Stimulated activated CD4-positive, alpha-beta T cell treated with anti-CD3 and anti-CD28 coated beads, Interleukin-15, amount 100 ng/mL, for 1 hour (primary cell): ENCODE measurements at places on chromosomes 12 and 14.

DNA sequence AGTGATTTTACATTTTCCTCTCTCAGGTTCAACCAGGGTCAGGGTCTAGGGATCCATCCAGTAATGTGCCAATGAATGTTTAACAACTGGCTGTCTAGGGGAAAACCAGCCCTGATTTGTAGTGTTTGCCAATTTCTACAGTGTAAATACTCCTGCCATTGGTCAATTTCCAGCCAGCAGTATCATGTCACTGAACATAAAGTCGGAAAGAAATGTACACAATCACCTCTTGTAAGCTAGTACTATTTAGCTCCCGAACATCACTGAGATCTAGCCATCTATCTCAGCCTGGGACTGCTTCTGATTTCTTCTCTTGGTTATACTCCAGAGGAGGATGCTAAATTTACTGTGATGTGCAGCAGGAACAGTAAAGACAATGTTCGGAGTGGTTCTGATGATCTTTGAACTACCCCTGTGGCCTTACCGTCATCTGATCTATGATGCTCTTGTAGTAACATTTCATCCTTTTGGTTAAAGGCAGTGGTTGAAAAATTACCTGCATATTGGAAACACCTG is 36.7 kb upstream of the EGLN3 start:
- no peak for DNase-seq

- DNase-seq, result no peak
Measured at GRCh38 chr14:59313658-59314608, 125.5 kb downstream of the DAAM1 start.

GRCh38 chr14:100679707-100680438 is 46.8 kb upstream of the DLK1 start:
- DNase-seq, result no peak

DNA sequence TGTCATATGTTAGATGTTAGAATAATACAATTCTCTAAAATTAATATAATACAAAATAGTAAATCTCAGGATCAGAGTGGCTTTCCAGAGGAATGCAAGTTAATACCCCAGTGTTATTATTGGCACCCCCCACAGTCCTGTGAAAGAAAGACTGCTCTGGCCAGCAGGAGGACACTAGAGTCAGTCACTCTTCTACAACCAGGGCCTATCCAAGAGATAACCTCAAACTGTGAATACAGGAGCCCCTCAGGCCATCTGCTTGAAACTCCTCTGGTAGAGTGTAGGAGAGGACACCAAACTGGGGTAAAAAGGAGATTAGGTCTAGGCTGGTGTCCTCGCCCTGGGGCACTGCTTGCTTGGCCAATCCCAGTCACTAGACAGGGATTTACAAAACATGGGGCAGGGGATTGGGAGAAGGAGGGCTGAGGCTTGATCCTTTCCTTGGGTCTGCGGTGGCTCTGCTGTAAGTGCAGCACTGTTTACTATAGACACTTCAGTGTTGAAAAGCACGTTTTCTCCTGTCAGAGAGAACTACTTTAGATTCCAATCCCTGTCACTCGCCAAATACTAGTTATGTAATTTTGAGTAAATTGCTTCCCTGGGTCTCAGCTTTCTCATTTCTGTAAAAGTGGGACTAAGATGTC is 44.5 kb upstream of the PTPRR start:
- no peak for DNase-seq

GRCh38 chr14:49951691-49952345 is 58.9 kb downstream of the ARF6 start:
- DNase-seq, result no peak

GRCh38 chr12:10101042-10101579 is 2.3 kb upstream of the CLEC1A start:
- DNase-seq, result no peak

- DNase-seq, result no peak
Measured at GRCh38 chr14:94345344-94346064, 22.4 kb upstream of the SERPINA6 start.

GRCh38 chr12:662566-663292 is 516 bp downstream of the NINJ2 start:
- DNase-seq, result no peak

DNA sequence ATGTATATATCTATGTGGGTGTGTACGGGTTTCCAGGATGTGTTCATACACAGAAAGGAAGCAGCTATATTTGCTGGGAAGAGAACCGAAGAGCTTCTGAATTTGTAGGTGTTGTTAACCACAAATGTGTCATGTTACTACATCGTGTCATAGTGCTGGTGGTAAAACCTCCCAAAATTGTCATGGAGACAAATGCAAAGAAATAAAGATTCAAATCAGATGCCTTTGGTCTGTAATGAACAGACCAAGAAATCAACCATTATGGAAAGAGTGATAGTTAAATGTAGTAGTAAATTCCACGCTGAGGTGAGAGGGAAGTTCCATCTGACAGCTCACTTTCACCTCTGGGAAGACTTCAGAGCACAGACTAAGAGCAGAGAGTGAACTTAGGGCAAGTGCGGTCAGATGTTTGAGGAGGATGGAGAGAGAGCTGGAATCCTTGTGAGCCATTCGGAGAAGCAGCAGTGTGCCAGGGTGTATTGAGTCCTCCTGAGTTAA is 487.5 kb downstream of the TMEM121 start:
- DNase-seq, result no peak

DNA sequence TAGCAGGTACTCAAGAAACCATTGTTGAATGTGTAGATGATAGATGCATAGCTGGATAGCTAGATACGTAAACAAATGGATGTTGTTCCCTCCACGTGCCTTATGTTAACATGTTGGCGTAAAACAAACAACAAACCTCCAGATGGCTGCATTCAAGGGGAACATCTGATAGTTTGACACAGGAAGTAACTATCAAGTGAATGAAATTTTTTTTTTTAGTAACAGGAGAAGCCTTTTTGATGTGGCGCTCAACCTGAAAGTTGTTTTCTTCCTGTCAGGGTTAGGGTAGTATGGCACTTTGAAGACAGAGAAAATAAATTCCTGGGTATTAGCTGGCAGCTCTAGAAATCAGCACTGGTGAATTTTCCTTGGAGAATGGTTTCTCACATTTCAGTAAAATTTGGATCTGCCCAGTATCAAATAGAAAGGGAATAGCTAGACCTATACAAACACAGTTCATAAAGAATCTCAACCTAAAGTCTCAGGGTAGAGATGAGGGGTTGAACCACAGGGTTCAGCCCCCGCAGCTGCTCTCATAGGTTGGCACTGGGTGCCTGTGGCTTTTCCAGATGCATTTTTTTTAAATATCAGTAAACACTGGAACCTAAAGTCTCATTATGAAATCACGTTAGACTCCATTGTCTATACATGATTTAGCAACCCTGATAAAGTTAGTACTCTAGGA is 18.8 kb upstream of the RAP1B start:
- no peak for DNase-seq

- DNase-seq, result no peak
Measured at GRCh38 chr14:65002586-65003210, 16.0 kb downstream of the FNTB start.

DNA sequence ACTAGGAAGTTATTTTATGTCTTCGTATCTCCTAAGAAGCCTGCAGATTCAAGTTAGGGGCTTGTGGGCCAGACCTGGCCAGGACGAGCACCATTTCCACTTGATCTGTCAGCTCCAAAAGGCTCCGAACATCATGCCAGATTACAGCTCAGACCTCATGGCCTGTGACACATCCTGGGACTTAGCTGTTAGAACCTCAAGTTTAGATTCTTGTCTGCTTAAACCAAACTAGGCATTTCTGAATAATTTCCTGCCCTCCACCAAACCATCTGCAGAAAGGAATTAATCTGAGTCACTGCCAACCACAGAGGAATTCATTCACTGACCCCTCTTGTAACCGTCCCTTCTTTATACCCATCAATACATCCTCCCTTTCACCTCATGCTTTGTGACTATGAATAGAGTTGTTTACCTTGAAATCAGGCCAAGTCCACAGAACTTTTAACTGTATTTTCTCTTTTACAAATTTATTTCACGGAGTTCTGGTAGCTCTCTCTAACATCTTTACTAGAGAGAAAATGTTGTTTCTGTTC is 120.3 kb downstream of the FBXL14 start:
- no peak for DNase-seq

DNA sequence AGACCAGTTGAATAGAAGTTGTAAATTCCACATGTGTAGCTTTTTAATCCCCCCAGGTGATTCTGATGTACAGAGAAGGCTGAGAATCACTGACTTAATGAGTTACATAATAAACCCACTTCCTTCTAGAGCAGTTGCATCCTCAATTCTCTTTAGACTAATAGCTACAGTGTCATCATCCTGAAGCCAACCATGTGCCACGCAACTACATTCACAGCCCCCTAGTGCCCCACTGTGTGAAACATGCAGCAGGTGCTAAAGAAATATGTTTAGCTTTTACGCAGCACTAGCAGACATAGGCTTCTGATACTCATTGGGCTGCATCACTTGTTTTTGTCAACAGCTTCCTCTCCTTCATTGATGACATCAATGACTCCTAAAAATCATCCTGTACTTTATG is 1168.3 kb downstream of the BCL11B start:
- no peak for DNase-seq

DNA sequence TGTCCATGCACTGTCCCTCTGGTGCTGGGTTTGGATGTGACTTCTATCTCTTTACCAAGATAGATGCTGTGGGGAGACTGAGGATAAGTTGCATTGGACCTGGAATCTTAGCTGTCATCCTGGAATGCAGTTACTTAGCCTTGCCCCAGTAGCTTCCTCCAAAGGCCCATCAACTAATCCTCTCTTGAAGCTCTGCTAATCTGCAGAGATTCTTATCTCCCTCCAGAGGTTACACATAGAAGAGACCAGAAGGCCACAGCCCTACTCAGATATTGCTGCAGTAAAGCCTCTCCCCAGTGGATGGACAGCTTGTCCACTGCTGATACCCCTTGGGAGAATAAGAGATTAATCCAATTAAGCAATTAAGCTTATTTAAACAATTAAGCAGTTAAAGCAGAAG is 867.2 kb downstream of the BCL11B start:
- no peak for DNase-seq

DNA sequence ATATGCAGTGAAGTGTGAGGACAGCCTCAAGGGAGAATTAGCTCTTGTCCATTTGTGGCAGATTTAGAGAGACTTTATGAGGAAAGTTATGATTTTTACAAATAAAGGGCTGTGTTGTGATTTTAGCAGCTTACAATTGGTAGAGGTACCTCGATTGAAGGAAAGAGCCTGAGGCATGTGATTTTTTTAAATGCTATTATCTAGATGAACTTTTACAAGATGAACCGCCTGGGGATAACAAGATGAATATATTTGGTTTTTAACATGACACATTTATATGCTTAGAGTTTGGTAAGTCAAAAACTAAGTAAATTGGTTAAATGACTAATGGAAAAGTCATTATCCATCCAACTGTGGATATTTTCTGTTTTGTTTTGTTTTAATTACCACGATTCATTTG is 52.6 kb downstream of the AEBP2 start:
- DNase-seq, result no peak

DNA sequence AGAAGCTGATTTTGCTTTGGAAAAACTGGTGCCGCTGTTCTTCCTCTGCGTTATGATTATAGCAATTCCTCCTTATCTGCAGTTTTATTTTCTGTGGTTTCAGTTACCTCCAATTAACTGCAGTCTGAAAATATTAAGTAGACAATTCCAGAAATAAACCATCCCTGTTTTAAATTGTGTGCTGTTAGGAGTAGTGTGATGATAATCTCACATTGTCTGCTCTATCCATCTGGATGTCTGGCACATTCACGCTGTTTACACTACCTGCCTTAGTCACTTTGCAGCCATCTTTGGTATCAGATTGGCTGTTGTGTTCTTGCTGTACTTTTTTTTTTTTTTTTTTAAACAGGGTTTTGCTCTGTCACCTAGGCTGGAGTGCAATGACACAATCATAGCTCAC is 141.0 kb downstream of the GRIP1 start:
- DNase-seq, result no peak

GRCh38 chr12:126248871-126249403 is 1183.7 kb downstream of the AACS start:
- no peak for DNase-seq

DNA sequence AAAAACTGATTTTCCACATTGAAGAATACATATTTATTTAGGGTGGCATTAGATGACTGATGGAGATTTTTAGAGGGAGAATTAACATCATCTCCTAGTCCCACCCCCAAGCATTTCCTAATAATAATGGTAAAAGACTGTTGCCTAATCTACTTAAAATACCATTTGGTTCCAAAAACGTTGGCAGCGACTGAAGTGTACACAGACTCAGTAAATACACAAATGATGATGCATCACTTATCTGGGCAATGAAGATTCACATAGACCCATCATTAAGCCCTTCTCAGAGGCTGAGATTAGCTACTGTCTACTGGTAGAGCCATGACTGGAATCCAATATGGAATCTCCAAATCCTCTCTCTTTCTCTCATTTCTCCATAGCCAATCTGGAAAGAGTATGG is 18.2 kb downstream of the RTN1 start:
- DNase-seq, result no peak

- DNase-seq, result no peak
Measured at GRCh38 chr12:121461048-121461447, 61.1 kb downstream of the RNF34 start.

GRCh38 chr12:57069523-57069922 is 9.1 kb downstream of the NEMP1 start:
- no peak for DNase-seq

- no peak for DNase-seq
Measured at GRCh38 chr14:86015941-86016340, 486.0 kb downstream of the FLRT2 start.

GRCh38 chr14:78959674-78960264 is 789.6 kb downstream of the NRXN3 start:
- no peak for DNase-seq

DNA sequence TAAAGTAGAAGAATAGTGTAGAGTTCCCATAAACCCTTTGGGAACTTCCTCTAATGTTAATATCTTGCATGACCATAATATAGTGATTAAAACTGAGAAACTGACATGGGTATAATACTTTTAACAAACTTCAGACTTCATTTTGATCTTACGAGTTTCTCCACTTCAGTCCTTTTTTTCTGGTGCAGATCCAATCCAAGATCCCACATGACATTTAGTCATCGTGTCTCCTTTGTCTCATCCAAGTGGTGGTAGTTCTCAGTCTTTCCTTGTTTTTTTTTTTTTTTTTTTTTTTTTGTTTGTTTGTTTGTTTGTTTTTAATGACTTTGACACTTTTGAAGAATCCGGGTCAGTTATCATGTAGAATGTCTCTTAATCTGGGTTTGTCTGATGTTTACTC is 179.2 kb downstream of the CACNA1C start:
- no peak for DNase-seq

DNA sequence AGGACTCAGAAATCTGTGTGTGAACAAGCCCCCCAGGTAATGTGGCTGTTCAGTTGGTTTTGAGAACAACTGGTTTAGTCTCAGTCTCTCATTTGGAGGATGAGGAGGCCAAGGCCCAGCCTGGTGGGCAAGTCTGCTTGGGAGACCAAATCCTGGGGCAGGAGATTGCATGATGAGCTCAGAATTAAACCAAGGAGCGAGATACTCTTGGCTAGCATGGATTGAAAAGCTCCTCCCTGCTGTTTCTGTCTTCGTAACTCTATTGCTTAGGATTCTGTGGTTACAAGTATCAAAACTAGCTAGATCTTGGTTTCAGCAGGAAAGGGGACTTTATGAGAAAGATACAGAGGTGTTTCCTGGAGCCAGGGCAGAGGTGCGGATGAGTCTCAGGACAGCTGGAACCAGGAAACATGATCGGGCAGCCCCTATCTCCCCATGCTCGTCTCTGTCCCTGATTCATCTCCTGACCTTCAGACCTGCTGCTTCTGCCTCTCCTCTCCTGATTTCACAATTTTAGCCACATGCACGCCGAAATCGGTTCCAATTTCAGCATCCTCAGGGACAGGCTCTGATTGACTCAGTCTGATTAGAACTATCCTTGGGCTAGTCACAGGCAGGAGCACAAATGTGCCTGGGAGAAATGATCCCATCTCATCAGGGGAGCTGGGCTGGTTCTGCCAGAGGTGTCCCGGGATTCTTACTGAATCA is 40.2 kb upstream of the RIN3 start:
- DNase-seq, result no peak
